Activated CD8-positive, alpha-beta T cell treated with anti-CD3 and anti-CD28 coated beads for 36 hours (primary cell): ENCODE measurements at places on chromosomes 1 and 21.

GRCh38 chr1:117636637-117637425 is 31.0 kb downstream of the TENT5C start:
- no peak for DNase-seq

- DNase-seq = no peak
Observed at GRCh38 chr1:201721082-201722049, 107.6 kb upstream of the IPO9 start.

DNA sequence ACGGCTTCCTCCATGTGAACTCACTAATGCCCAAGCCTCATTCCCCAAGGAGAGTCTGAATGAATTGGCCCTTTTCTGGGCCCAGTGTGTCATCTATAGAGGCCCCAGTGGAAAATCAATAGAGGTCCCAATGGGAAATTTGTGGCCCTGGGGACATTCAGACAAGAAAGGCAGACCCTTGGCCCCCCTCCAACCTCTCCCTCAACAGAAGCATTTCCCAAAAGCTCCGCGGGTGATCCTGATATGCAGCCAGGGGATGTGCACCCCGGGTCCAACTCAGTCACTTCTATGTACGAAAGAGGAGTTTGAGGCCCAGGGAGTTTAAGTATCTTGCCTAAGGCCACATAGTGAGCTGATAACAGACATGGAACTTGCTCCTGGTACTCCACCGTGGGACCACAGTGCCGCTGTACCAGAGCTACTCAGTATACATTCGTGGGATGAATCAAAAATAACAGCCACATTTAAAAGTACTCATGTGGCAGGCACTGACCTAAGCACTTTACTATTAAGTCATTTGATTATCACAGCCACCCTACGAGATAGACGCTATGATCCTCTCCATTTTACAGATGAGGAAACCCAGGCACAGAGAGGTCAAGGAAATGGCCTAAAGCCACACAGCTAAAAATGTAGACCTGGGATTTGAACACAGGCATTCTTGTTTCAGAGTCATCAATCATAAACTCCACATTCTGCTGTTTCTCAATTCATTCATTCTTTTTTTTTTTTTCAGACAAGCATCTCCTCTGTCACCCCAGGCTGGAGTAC is 8.5 kb downstream of the EPHA2 start:
- DNase-seq = no peak

DNA sequence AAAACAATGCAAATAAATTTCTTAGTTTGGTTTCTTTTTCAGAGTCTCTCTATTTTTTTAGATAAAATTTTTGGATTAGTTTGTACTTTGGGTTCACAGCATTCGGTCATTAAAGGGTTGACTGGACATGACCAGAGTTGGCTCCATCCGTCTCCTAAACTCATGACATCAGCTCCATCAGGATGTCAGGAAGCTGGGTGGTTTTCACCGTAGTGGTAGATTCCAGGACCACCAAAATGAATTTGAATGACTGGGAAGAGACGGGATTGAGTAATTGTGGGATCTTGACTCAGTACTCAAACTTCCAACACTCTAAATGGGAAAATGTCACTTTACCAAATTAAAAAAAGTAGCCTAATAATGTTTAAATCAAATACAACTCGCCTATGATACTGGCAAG is 279.2 kb upstream of the DUSP10 start:
- no peak for DNase-seq

DNA sequence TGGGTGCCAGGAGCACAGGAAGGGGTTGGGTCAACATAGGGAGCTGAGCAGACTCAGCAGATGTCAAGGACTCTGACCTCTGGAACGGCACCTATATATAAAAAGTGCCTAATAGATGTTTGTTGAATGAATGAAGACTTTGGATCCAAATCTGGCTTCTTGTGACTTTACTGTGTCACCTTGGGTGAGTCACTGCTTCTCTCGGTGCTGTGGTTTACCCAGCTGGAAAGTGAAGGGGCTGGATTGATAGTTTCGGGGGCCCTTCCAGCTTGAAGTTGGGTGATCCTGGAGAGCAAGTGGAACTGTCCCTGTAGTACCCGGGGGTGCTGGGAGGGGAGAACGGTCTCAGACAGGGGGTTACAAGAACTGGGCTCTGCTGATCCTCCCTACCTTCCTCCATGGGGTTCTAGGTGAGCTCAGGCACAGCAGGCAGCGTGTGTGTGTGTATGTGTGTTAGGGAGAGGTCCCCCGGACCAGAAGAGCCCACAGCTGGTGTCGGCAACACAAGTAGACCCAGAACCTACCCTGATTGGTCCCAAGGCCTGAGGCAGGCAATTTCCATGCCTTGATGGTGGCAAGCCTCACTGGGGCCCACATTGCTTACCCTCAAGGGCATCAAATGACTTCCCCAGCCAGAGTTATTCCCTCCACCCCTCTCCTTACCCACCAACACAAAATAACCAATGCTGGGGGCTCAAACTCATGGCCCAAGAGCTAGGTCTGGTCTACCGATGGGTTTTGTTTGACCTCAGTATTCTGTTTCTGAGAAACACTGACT is 5.5 kb upstream of the PADI1 start:
- peak; percentile 39 for DNase-seq

- no peak for DNase-seq
Observed at GRCh38 chr1:154346276-154346917, 21.1 kb downstream of the ATP8B2 start.

DNA sequence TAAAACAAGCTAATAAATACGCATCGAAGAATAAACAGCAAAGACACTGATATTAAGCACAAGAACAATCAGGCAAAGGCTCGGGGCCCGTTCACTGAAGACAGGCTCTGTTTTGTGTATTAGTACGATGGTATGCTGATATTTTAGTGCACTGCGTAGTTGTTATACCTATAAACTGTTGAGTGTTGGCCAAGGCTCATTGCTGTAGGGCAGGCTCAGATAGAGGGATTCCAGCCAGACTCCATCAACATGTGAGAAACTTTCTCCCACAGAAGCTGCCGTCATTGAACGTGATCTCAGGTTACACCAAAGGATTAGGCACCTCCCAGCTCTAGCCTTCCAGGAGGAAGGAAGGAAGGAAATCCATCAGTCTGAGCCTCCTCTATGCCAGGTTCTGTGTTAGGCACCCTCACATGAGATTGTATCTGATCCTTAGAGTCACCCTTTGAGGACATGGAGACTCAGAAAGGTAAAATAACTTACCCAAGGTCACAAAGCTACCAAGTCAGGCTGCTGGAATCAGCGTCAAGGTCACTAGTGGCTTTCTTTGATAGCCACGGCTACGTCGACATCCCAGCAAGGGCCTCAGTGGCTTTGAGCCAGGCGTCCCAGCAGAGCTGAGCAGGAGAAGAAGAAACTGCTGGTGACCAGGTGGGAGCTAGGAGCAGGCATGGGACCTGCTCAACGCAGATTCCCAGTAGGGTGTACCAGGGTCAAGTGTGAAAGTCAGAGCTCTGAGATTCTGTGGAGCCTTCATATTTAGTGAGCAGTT is 14.8 kb downstream of the BCAR3 start:
- no peak for DNase-seq

- DNase-seq = no peak
Observed at GRCh38 chr1:21655748-21656147, 13.4 kb downstream of the RAP1GAP start.

DNA sequence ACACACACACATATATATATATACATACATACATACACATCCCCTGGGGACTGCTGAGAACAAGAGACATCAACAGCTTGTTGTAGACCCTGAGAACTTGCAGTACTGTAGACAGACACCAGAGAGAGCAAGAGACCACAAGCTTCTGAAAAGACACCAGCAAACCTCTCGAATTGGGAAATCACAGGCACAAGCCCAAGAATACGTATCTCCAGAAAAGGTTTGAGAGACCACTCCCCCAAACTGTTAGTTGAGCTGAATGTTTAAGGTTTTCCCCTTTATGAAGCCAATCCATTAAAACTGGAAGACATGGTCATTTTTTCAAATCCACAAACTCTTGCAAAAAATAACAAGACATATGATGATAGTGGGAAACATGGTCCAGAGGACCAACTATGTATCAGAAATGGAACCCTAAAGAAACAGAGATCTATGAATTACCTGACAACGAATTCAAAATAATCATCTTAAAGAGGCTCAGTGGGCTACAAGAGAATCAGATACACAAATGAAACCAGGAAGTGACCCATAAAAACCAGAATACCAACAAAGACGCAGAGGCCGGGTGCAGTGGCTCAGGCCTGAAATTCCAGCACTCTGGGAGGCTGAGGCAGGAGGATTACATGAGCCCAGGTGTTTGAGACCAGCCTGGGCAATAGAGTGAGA is 45.1 kb downstream of the SLC2A1 start:
- peak; percentile 72 for DNase-seq

- peak; percentile 1 for DNase-seq
Observed at GRCh38 chr1:144101397-144102045, 129.7 kb upstream of the FAM72C start.

DNA sequence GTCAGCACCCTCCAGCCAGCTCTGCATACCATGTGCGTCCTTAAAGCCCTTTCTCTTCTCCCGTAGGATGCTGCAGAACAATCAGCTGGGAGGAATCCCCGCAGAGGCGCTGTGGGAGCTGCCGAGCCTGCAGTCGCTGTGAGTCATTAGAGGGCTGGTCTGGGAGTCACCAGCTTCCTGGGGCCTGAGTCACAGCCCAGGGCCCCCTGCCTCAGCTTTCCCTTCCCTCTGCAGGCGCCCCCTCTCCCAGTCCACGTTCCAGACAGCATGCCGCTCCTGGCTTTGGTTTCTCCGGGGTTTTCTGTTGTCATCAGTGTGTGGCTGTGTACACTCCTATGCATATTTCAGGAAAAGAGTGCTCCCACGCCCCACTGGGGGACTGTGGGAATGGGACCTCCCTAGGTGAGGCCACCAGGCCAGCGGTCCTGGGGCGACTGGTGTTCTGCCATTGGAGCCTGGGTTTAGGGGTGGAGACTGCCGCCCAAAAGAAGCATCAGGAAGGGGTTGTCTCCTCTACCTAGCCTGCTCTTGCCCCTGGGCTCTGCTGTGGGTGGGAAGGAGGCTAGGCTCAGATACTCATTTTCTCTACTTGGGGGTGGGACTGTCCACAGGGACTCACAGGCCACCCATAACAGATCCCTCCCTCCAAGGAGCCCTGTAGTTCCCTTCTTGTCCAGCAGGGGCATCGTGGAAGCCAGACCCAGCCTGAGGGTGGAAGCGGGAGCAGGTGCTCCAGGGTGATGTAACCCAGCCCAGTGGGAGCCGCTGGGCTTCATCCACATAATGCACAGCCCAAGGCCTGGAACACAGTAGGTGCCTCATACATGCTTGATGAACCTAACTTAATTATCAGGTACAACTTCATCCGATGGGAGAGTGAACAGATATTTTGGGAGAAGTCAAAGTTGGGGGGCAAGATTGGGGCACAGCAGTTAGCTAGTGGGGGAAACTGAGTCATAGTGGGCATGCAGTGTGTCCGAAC is 42.5 kb downstream of the LGR6 start:
- peak; percentile 83 for DNase-seq

DNA sequence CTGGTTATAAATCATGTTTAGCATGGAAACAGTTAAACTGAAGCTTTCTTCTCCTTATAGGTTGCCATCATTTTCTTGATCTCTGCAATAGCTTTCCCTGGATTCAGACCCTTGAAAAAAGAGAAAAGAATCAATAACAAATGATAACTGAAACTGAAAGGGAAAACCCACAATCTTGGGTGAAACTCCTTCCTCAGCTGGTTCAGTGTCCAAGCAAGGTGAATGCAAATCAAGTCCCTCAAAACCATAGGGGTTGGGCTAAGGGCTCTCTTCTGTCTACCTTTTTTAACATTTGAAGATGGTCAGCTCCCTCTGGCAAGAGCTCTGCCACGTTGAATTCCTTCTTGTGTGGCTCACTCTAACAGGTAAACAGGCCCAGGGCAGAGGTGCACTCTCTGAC is 7.1 kb upstream of the ATP13A2 start:
- DNase-seq = no peak

DNA sequence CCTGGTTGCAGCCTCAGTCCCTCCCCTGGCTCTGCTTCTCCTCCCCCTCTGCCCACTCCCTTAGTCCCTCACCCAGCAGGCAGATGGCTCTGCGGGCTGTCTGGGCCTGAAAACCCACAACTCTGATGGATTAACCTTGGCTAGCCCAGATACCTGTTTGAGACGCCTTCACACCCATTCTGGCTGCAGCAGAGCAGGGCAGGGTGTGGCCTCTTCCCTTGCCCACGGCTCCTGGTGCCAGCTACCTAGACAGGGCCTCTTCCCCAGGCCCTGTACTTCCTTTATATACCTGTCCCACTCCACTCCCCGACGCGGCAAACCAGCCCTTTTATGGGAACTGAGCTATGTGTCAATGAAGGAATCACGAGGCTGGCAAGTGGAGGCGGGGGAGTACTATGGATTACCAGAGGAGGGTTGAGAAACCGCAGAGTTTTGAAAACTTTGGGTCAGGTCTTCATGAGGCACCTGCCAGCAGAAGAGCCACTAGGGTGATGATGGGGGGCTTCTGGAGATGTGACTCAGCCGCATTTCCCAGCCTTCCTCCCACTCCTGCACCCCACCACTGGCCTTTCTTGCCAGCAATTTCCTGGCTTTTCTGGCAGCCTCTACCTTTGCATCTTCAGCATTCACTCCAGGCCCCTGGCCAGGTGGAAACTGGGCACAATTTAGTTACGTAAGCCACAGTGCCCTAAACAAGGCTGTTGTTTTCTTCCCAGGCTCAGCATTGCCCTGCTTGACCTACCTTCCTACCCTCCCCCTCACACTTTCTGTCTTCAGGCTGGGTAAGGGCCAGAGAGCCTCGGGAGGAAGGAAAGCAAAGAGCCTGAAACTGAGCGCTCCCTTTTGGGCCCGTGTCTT is at the start of gene CHI3L1:
Gene CHI3L1 (minus strand): TSS at position 259 of the 858 bp plus-strand sequence. CDS start 81 bp downstream, at position 178.
- DNase-seq = peak; percentile 7

GRCh38 chr21:45532826-45533360 is 9.3 kb downstream of the SLC19A1 start:
- no peak for DNase-seq

- DNase-seq = no peak
Observed at GRCh38 chr1:36455386-36455785, 5.1 kb upstream of the OSCP1 start.

DNA sequence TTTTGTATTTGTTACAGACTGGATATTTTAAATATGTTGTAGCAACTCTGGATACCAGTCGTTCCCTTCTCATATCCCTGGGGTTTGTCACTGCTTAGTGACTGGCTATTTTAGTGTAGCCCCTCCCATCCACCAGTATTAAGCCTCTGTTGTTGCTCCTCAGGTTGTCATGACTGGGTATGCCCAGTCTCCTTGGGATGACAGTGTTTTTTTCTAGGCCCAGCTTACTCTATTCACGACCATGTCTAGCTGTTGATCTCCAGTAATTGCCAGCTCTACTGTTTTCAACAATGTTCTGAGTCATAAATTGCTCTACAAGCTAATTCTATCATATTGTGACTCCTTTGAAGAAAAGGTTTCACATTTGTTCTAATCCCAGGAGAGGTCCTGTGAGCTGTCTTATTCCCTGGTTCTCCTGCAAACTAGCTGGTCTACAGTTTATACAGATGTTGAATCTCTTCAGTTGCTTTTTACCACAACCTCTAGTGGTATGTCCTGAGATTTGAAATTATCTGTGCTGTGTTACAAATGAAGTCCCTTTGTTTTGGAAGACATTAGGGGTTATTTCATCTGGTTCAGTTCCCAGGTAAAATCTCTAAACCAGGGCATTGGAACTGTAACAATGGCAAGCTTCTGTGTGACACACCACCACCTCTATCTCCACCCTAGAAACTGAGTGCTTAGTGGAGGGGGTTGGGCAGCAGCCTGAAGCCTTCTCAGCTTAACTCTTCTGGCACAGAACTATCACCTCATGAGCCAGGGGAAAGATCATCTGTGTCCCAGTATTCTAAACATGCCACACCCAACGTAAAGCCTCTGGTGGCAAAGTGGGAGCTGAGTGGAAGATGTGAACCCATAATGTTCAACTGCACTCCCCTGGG is 124.6 kb downstream of the TRIM33 start:
- DNase-seq = no peak
